Esophagus squamous epithelium (tissue), 5 donors: ENCODE measurements at places on chromosomes 1 and 21.

DNA sequence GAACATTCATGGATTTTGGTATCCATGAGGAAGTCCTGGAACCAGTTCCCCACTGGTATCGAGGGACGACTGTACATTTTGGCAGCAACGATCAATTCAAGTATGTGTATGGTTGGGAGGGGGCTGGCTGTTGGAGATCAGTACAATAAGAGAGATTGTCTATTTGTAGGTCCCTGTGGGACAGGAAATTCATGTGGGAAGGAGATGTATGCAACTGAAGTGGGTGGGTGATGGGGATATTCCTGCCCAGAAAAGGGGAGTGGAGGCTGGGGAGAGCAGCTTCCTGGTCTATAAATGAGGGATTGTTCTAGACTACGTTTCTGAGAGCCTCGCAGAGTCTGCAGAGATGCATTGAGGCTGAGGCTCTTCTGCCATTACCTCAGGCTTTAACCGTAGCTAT, 140.2 kb upstream of the MAGI3 start:
- DNase-seq: no peak

GRCh38 chr1:234490793-234491479, 12.0 kb upstream of the TARBP1 start:
- no peak for DNase-seq

GRCh38 chr1:8823295-8823664, 5.8 kb upstream of the RERE start:
- no peak for DNase-seq

DNA sequence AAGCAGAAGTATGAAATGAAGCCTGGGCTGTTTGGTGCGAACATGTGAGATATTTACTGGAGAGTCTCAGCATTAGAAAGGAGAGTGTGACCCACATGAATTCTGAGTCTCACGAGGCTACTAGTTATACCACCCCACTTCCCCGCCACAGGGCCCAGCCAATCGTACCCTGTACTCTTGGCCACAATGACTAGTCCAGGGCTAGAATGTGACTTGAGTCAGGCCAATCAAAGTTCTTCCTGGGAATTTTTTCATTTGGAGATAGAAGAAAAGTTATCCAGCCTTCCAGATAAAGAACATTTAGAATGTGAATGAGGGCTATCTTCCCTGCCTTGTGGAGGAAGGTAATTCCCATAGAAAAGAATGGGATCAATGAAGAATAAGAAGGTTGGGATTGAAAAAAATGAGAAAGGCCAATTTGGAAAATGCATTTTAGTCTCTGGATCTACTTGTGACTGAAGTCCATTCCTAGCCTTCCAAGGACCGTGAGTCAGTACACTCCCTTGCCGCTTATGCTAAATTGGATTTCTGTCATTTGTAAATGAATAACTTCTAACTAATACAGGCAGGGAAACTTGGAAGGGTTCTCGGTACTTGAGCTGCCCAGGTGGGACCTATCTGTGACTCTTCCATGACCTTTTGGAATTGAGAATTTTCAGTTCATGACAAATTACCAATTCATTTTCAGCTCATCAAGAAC, 12.3 kb upstream of the RIMKLA start:
- no peak for DNase-seq

DNA sequence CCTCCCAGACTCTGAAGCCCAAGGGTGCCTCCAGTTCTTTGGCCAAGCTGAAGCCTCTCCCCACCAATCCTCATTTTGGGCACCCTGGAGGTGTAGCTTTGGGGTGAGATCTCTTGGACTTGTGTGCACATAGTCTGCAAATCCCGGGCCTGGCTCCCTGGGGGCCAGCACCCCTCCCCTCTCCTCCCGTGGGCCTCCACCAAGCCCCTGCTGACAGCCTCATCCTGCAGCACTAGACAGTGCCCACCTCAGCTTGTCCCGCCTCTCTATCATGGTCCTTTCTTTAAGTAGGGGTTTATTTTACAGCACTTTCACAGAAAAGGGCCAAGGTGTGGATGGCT, 3.2 kb downstream of the GJC2 start:
- no peak for DNase-seq

DNA sequence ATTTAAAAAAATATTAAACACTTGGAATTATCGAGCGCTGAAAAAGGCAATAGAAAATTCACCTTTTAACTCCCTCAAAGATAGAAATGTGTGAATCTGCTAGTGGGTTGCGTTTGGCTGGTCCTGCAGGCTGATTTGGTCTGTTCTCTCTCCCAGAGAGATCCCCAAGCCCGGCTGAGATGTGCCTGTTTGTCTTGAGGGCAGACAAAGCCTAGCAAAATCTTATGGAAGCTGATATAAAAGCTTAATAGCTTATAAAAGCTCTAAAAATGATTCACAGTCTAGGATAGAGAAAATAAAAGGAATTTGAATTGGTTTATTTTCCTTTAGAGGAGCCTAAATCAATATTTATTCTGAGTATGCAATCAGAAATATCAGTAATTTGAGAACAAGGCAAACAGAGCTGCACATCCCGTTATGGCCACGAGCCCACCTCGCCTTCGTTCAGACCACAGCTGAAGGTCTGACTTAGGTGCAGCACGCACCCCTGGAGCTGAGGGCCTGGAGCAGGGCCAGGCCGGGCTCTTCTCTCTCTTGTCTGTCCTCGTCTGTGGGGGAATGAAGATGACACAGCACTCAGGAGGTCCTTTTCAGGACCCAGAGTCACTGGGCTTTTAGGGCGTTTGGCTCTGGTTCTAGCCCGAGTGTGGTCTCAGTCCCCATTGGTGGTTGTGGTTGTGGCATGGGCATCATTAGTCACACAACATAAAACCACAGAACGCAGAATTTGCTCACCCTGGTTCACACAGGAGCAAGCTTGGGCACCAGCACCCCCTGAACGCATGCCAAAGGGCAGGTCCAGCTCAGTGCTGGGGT, 18.6 kb downstream of the PDE9A start:
- DNase-seq: no peak

GRCh38 chr1:90936731-90937130, 85.1 kb downstream of the ZNF644 start:
- no peak for DNase-seq

DNA sequence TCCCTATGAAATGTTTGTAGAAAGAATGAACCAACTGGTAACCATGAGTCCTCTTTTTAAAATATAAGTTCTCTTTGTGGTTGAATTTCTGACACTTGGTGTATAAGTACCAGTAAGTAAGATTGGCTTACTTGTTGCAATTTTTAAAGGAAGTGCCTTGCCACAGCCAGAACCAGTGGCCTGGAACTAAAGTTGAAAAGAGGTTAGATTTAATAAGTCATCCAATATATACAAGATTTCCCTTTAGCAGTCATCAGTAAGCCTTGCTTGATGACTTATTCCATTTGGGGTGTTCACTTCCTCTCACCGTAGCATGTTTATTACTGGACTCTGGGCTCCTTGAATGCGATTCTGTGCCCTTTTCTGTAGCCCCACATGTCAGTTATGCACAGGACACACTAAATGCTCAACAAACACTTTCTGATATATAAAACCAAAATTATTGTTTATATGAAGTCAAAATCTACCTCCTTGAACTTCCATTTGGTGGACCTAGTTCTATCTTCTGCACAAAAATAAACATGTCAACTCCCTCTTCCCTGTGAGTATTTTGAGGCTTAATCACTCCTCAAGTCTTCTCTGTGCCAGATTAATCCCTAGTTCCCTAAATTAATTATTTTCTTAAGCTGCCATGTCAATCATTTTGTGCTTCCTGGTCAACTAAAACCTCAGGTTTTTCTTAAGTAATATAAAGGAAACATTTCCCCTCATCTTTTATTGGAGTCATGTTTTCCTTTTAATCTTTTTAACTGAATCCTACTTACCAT, 218.1 kb downstream of the ST6GALNAC3 start:
- no peak for DNase-seq

- no peak for DNase-seq
Observed at GRCh38 chr1:218743861-218744505, 398.8 kb downstream of the TGFB2 start.

DNA sequence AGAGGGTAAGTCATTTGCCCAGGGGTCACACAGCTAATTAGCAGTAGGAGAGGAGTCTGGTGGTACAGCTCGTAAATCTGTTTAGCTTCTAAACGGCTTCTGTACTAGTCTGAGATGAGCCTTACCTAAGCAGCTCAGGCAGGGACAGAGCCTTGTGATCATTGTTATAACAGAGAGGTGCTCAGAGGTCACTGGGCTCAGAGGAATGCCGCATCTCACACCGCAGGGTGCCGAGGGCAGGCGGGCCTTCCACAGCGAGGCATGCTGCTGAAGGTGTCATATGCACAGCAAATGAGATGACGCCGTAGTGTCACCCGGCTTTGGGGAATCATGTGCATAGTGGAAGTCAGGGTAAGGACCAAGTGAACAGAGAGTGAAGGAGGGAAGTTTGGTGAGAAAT, 305.2 kb upstream of the FMN2 start:
- DNase-seq: no peak

- DNase-seq: no peak
Observed at GRCh38 chr1:55478742-55479141, 263.6 kb upstream of the USP24 start.

GRCh38 chr21:35932232-35932911, 128.0 kb downstream of the SETD4 start:
- no peak for DNase-seq

GRCh38 chr1:155900161-155900560, 11.0 kb downstream of the RIT1 start:
- DNase-seq: no peak

DNA sequence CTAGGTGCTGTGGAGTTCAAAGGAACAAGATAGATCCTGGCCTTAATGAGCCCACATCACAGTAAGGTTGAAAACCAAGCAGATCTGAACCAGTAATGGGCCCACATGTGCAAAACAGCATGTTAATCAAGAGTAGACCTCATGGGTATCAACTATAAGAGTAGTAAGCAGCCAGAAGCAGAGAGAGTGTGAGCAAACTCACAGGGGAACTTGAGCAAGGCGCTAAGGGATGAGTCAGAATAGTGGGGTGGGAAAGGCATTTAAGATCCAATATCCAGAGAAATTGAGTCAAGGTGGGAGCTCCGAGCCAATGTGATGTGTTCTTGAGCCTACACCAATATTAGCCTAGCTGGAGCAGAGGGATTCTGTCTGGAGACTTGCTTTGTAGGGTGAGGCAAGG, 52.4 kb upstream of the GJA5 start:
- no peak for DNase-seq

- DNase-seq: no peak
Observed at GRCh38 chr1:198604975-198605374, 33.9 kb upstream of the PTPRC start.

DNA sequence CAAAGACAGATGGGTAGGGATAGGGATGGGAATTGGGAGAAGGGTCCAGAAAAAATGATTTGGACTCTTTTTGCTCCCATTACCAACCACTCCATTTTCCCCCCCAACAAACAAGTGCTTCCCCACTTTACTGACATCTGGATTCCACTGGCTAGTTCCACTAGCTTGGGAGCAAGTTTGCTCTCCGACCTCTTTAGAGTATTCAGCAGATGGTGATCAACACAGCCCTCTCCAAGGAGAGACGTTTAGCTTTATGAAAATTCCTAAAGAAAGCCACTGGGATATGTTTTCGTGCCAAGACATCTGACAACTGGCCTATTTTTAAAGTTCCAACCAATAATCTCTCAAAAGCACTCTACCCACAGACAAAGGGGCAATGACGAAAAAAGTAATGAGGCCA, 50.3 kb downstream of the ITPKB start:
- no peak for DNase-seq
